Umbilical cord (tissue), 2 donors: ENCODE measurements at places on chromosomes 3 and 15.

DNA sequence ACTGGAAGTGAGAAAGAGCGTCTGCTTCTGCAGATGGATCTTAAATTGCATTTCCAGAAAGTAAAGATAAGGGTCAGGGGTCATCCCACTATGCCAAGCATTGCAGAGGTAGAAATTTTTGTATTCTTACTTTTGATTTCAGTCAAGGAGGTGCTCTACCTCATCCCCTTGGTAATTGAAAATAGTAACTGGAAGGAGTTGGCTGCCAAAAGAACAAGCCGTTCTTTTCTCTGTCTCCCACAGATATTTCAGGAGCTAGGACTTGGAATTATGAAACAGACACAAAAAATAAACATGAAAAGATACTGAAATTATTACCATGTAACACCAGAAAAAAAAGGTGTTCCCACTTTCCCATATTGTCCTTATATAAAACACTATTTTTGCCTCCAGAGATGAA is 309.9 kb upstream of the UMPS start:
- DNase-seq: no peak

- DNase-seq: peak; percentile 80
Observed at GRCh38 chr15:60407415-60407805, 9.6 kb upstream of the ANXA2 start.

- DNase-seq: peak; percentile 31
Observed at GRCh38 chr3:53161820-53162671, 1.0 kb downstream of the PRKCD start.

DNA sequence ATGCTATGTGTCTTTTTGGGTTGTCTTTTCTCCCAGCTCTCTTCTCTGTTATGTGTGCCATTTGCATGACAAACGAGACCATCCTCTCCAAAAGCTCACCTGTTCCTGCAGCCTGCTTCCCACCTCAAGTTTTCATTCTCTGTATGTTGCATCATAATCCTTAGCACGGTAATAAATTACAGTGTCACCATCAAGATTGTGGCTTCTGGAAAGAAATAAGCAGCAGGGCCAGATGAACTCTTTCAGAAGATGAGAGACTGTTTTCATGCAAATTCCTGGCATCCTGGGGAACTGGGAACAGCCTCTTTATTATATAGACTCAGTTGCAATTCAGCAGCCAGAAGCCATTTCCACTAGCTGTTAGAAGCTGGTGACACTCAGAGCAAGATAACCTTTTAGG is 436.7 kb downstream of the EPHB1 start:
- no peak for DNase-seq

- DNase-seq: no peak
Observed at GRCh38 chr15:50876260-50876988, 32.1 kb upstream of the AP4E1 start.

DNA sequence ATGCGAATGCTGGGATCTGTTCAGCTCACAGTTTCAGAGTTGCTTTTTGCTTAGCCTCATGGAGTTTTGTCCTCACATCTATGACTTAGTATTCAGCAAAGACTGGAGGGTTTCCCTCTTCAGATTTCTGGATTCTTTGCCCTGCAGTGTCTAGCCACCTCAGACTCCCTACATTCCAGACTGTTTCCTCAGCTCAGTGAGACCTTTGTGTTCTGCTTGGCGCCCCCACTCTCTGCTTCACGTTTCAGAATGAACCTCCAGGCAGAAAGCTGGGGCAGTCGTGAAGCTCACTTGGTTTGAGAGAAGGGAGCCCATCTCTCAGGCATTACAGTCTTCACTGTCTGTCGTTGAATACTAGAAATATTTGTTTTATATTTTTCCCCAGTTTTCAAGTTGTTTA is 118.1 kb downstream of the CACNA1D start:
- no peak for DNase-seq
